Cardiac atrium fibroblast (primary cell): ENCODE measurements at places on chromosomes 2 and 18. TPM values are rescaled to one million over a fixed set of nuclear protein-coding genes. Genes with fewer than 3 reads are reported as not detected.

CYRIA gene
- total RNA-seq = 1.8 and 2.9 TPM in 2 replicates

UGT1A10 gene
- not detected in 2 replicates for total RNA-seq

TMEM200C gene
- not detected in 2 replicates for total RNA-seq

DUSP2 gene
- total RNA-seq = 1.8 and 2.5 TPM in 2 replicates
